ENCODE measurements at places on chromosomes 13 and 19.

- DNase-seq = no peak
Observed at GRCh38 chr13:43472339-43472738, 314.4 kb downstream of the ENOX1 start.

DNA sequence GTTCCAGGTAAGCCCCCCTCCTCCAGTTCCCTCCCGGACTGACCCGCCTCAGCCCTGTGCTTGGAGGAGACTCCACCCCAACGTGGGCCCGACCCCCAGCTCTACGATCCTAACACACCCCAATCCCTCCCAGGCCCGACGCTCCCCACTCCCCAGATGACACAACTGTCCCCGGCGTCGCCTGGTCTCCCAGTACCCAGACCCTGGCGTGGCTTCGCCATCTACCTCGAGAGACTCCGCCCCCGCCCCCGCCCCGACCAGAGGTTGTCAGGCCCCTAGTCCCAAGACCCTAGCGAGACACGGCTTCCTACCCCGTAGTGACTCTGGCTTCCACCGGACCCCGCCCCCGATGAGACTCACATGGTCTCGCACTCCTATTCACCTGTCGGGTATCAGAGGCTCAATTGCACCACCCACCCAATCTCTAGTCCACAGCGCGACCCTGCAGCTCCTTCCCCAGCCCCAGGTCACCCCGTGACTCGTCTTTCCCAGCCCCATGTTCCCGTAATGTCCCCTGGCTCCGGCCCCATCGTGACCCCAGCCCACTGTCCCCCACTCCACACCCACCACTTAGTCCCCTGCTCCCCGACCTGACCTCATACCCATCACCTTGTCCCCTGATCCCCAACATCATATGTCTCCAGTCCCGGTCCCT, 2.9 kb downstream of the CD37 start:
- DNase-seq = no peak

DNA sequence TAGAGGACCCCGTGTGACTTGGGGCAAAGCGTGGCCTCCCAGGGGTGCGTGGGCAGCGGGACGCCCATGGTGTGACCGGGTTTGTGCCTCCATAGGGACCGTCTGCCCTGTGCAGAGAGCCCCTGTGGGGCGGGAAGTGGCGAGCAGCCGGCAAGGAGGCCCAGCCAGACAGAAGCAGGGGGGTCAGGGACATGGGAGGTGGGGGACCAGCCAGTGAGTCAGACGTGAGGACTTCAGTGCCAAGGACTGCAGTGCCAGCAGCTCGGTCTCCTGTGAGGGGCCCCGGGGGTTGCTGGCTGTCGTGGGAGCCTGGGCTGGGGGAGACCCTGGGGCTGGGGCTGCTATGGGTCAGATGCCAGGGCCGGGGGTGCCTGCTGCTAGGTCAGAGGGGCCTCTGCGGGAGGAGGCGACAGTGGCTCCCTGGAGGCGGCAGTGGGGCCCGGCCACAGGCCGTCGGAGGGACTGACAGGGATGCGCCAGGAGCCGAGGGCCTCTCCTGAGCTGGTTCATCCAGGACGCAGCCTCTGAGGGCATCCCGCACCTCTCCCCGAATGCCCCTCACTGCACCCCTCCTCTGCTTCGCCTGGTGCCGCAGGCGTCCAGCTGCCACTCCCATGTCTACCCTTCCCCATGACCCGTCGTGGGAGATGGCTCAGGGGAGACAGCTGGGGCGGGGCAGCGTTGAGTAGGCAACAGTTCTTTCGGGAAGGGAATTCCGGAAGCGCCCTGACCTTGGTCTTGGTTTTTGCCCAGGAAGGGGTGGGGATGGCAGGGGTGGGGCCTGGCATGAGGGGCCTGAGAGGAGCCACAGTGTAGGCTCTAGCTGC, 80.0 kb downstream of the KDM4B start:
- DNase-seq = no peak

- DNase-seq = no peak
Observed at GRCh38 chr19:10615429-10616023, 9.8 kb upstream of the SLC44A2 start.

- no peak for DNase-seq
Observed at GRCh38 chr19:46213156-46213555, 16.4 kb upstream of the IGFL1 start.

- no peak for DNase-seq
Observed at GRCh38 chr13:111459803-111460547, 139.5 kb downstream of the TEX29 start.

GRCh38 chr19:36460046-36460445, 29.3 kb downstream of the ZNF566 start:
- no peak for DNase-seq

DNA sequence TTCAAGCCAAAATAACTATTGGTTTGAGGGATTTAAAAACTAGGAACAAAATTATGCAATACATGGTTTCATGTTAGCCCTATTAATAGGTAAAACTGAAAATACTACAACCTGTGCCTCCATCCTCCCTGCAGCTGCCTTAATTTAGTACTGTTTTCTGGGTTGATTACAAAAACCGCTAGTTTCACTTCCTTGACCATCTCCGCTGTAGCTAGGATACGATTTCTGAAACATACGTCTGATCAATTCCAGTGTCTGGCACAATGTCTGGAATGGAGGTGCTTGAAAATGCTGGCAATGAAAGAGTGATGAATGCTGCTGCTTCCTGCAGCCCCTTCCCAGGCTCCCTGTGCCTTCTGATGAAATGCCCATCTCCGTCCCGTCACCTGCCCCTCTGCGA, 273.5 kb downstream of the SHISA2 start:
- DNase-seq = no peak

- DNase-seq = no peak
Observed at GRCh38 chr13:46914341-46914740, 17.5 kb upstream of the HTR2A start.
